NCI-H446 (cell line): ENCODE measurements at places on chromosomes 7 and 10.

DNA sequence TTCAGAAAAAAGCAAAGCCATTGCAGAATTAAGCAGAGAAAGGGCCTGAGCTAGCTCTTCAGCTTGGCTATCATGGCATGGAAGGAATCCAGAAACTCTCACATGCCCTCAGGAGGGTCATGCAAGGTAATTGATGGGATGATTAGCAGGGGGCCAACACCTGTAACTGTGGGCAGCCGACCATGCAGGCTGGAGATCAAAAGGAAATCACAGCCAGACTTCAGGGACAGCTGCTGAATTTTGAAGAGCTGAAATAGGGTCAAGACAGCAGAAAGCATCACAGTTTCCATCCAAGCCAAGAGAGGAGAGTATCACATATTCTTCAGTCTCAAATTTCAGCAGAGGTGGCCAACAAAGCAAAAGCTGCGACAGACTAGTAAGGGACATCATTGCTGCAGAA is 239.6 kb upstream of the STEAP1 start:
- no peak for DNase-seq

GRCh38 chr7:69115788-69116187 is 482.5 kb upstream of the AUTS2 start:
- no peak for DNase-seq

GRCh38 chr7:106063024-106063423 is 49.1 kb downstream of the SYPL1 start:
- DNase-seq: no peak

DNA sequence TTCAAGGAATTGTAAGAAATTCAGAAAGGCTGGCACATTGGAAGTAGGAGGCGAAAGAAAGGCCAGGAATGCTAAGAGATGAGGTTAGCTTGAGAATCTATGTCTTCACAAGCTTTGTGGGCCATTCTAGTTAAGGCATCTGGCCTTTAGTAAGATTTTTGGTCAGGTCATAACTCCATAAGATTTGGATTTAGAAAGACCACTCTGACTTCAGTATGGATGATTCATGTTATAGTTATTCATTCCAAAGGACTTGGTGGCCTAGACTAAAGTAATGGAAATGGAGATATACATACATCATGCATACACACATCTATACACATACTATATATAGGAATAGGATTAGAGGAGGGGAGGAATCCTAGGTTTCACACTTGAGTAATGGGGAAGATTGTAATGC is 77.5 kb downstream of the SEPTIN7 start:
- DNase-seq: no peak

DNA sequence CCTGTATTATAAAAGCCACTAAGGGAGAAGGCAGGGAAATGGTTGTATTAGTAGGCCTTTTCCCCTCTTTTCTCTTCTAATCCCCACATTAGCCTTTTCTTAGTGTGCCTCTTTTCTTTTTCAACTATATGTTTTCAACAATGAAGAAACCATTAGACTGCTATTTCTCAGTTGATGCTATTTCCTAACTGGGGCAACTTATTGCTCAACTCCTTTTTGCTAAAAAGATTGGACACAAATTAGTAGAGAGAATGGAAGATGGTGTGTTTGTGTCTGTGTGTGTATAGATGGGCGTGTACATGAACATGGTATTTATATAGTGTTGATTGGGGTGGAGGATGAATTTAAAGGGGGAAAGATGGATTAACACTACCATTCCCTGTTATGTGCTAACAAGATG is 28.4 kb downstream of the TBC1D12 start:
- DNase-seq: no peak

GRCh38 chr7:154795437-154795836 is 207.5 kb downstream of the PAXIP1 start:
- no peak for DNase-seq

GRCh38 chr7:1225441-1226185 is 7.1 kb upstream of the UNCX start:
- no peak for DNase-seq
